ENCODE measurements at places on chromosomes 5 and 9.

DNA sequence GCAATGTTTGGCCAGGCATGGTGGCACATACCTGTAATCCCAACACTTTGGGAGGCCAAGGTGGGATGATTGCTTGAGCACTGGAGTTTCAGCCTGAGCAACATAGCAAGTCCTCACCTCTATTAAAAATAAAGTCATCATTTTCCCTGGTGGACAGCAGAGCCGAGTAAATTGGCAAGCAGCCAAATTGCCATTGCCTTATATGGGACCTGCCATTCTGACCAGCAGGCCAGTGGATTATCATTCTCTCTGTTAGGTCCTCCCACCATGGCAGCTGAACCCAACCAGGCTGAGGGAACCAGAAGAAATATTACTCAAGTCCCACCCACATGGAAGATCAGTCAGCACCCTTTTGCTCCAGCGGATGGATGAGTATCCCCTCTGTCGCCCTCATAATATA, 1829.9 kb downstream of the EFNA5 start:
- no peak for DNase-seq

DNA sequence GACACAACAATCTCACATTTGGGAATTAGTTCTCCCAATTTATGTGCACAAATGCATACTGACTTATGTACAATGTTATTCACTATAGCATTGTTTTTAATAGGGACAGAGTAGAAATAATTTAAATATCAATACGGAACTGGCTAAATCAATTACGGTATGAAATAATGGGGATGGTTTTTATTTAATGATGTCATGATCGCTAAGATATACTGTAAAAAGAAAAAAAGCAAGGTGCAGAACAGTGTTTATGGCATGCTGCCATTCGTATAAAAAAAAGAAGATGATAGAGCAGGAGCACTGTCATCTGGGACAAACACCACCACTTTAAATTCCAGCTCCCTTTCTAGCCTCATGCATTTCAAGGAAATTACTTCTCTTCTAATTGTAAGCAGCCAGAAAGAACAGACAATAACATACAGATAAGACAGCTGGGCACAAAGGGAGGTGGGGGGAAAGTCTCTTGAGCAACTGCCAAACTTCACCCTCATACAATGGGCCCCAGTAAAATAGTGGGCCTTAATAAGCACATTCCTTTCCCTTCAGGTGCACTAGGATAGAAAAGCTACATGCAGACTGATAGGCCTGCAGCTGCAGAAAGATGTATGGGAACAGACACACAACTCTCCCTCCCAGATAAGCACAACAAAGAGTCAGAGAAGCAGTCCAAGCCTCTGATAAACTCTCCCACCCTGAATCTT, 8.4 kb downstream of the SREK1IP1 start:
- no peak for DNase-seq

GRCh38 chr9:105993921-105994715, 299.8 kb downstream of the TMEM38B start:
- DNase-seq, result no peak

DNA sequence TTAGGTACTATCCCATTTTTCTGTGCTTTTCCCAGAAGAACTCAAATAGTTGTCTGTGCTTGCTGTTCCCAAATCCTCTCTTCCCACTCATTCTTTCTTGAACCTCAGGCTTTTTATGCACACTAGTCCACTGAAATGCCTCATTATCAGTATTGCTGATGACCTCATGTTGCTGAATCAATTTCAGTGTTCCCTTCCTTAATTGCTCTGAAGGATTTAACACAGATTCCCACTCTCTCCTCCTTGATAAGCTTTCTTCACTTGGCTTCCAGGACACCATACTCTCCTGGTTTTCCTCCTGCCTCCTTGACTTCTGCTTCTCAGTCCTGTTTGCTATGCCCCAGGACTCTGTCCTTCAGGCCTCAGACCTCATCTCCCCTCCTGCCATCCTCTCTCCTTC, 298.5 kb downstream of the ARHGAP26 start:
- no peak for DNase-seq

DNA sequence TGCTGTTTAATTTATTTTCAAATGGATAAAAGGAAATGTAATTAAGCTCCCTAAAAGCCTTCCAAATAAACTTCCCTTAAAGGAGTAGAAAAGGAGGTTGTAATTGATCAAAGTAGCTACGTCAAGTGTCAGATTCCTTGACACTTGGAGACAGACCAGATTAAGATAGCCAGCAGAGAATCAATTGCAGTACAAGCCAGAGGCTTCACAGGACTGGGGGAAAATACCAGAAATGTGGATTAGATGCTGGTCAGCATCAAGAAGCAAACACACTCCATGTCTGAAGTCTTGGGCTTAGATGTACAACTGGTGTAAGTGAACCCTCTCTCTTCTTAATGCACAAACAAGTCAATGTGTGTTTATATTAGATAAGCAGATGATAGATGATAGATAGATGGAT, 184.9 kb upstream of the TAS2R1 start:
- DNase-seq, result no peak

DNA sequence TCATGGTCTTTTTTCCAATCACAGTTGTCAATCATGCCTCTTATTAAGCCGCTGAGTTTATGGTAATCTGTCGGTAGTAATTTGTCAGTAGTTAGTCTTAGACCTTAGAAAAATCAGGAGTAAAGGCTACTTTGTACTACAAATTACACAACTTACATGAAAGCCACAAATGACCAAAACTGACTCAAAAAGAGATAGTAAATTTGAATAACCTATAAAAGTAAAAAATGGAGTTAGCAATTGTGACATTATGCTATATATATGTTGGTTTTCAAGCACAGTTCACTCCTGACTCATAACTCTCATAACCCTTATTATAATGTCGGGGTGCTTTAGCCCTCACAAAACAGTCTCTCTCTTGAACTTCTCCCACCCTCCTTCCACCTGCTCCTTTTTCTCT, 251.8 kb downstream of the ROR2 start:
- no peak for DNase-seq

DNA sequence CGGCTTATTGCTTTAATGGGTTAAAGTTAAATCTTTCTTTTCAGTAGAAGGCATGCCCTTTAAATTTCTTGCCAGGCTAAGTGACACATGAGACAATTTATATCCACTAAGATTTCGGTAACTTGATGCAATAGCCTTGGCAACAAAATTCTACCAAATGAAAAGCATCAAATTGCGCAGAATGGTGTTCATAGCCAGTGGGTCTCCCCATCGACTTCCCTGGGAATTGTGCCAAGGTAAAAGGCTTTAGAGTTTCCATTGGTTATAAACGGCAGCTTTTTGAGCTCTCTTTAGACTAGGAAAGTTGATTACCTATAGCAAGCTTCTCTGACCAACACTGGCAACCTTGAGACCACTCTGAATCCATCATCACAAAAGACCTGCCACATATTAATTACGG, 358.4 kb downstream of the ARRDC3 start:
- no peak for DNase-seq

- DNase-seq, result no peak
Observed at GRCh38 chr5:90342576-90342975, 67.0 kb downstream of the CETN3 start.

DNA sequence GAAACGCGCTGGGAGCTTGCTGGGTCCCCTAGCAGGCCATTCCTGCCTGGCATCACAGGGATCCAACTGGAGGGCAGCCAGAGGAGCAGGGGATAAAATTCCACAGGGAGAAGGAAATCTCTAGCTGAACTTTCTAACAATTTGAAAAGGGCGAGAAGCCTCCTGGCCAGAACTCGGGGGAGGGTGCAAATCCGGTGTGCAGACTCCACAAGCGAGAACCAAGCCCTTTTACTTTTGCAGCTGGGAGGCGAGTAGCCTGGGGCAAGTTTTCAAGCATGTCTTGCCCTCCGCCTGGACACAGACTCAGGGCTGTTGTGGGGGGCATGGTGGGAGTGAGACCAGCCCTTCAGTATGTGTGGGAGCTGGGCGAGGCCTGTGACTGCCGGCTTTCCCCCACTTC, 14.3 kb upstream of the POU5F2 start:
- DNase-seq, result no peak

All from stimulated activated CD8-positive, alpha-beta memory T cell treated with anti-CD3 and anti-CD28 coated beads, Interleukin-15, amount 100 ng/mL, for 1 hour (primary cell).